Kasumi-1 (cell line): ENCODE measurements at places on chromosomes 3 and 15.

DNA sequence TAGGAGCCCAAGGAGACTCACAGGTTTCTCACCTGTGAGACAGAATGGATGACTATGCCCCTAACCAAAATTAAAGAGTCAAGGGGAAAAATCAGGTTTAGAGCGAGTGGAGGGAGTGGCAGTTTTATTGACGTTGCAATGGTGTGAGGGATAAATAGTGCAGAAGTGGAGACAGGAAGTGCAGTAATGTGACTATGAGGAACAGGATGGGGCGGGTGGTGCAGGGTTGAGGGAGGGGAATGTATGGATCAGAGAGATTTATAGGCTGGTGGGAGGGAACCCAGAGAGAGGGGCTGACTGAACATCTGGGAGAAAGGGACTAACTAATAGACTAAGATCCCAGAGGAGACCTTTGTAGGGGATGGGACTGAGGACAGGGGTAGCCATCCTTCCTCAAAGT, 26.5 kb downstream of the EIF2AK4 start:
- DNase-seq: no peak

DNA sequence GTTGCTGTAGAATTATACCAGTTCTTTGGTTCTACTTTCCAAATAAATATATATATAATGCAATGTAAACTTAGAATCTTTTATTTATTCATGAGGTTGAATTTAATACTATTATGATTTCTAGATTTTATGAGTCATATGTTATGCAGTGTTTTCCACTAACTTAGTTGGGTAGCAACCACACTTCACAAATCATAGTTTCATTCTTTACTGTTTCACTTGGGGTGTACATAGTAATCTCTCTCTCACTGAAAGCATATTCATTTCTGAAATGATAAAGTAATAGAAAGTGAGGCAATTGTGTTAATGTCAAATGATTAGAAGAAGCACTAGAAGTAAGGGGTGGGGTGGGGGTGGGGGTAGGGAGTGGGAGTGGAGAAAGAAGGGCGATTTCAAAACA, 52.6 kb downstream of the IQCH start:
- no peak for DNase-seq

- no peak for DNase-seq
Measured at GRCh38 chr3:66748175-66748876, 247.5 kb upstream of the LRIG1 start.

DNA sequence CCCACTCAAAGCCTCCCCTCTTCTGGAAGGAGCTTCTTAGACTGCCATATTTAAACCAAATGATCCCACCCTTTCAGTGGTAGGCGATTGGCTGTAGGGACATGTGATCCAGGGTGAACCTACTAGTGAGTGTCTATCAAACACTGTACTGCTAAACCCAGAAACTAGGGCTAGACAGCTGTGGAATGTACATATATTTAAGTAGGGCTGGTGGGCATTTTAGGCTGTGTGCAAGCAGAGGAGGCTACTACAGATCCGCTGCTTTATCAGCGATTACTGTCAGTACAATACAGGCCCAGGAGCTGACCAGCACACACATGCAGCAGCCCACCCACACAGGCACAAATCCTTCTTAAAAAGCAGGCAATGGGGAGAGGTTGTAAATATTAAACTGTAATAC, 15.4 kb upstream of the LARP6 start:
- DNase-seq: no peak

DNA sequence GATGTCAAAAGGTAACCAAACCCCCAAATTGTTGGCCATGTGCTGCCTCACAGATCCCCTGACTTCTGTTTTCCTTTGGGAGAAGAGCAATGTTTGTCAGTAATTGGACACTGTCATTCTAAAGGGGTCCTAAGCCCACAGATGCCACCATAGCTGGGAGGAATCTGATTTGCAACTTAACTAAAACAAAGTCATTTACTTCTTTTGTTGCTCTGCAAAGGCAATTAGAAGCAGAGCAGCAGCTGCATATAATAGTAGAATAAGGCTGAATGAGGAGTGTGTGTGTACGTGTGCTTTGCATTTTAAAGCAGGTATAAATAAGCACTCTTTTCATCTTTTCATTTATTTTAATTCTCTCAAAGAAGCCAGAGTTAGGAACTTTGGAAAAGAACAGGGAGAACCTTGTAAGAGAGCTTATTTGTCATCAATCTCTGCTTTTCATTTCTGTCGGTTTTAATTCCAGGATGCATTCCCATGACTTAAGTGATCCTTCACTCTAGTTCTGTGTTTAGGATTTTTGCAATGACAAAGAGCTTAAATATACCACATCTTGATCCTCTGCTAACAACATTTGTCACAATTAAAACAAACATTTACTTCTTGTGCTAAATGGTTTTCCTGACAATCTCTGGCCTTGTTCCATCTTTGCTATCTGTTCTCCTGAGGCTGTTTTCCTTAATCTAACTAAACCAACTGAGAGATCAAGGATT, 530.2 kb upstream of the CBLB start:
- no peak for DNase-seq
